Cerebellar nuclear complex (tissue), 1 donor: ENCODE measurements at places on chromosomes 11 and 22.

- DNase-seq, result no peak
Observed at GRCh38 chr11:116224889-116225200, 547.9 kb downstream of the BUD13 start.

DNA sequence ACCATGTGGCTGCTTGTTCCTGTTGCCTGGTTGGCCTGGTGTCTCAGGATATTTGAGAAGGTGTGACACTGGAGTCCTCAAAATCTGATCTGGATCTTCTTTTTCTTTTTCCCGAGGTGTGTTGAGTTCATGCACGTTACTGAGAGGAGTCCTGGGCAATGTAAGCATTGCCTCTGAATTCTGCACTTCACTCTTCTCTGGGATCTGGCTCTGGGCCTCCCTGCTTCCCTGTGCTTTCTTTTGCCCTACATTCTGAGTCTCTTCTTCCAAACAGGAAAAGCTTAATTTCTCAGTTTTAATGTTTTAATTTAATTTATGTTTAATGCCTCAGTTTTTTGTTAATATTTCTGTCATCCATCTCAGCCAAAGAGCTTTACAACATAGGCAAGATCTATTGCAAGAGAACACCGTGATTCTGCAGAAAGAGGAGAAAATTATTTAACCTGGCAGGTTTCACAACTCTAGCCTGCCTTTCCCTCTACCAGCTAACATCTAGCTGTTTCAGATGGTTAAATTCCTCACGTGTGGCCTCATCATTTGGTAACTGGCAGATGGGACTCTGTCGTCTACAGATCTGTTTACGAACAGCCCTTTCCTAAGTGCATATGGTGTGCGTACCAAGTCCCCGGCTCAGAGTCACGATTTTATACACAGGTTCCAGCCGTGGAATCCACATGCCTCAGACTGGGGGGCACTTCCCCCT, 24.7 kb downstream of the LDLRAD3 start:
- peak; percentile 33 for DNase-seq

- no peak for DNase-seq
Observed at GRCh38 chr22:25057013-25057881, 104.7 kb downstream of the KIAA1671 start.

- no peak for DNase-seq
Observed at GRCh38 chr11:12439615-12440014, 62.2 kb downstream of the PARVA start.

DNA sequence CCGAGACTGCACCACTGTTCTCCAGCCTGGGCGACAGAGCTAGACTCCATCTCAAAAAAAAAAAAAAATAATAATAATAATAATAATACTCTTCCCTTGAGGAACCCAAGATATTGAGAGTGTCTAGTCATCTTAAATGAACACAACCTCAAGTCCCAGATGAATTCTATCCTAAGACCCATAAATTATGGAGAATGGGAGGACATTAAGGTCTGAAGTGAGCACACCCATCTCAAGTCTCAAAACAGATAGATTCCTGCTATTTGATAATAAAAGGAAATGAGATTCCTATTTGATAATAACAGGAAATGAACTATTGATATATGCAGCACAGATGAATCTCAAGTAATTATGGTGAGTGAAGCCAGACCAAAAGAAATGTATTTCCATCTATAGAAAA, 51.5 kb downstream of the MAPK1 start:
- no peak for DNase-seq

GRCh38 chr11:79481795-79482194, 41.0 kb upstream of the TENM4 start:
- no peak for DNase-seq

DNA sequence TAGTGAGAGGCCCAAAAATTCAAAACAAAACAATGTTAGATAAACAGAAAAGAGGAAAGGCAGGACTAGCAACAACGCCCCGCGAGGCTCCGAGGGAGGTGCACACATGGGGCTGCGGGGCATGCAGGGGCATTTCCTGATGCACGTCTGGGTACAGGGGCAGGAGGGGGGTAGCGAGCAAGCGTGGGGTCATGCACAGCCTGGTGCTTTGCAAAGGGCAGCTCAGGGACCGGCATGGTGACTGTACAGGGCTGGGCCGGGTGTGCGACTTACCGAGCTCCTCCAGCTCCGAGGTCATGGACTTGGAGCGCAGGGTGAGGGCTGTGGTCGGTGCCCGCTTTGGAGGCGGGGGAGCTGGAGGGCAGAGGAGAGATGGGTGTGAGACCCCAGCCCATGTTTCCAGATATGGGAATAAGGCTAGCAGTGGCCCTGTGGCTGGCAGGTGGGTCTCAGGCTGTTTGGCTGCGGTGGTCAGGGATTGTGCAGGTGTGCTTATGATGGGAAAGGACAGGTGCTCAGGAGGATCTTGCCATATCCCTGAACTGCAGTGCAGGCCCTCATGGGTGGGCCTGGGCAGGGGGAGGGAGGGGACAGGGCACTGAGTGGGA, 103.7 kb downstream of the CTTN start:
- no peak for DNase-seq

DNA sequence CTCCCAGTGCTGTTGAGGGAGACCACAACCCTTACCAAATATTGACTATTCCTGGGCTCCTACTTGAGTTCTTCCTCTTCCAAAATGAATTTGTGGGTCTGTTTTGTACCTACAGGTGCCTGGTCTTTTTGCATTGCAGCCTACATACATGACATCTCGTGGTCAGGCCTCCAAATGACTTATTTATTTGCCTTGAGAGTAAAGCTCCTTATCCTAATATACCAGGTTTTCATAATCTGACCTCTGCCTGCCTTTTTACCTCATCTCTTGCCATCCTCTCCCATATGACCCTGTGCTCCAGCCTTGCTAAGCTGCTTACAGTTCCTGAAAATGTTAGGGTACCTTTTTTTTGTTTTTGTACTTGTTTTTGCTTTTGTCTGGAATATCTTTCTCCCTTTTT, 130.4 kb downstream of the UVRAG start:
- no peak for DNase-seq

- no peak for DNase-seq
Observed at GRCh38 chr11:6608726-6609501, 3.1 kb downstream of the TAF10 start.

DNA sequence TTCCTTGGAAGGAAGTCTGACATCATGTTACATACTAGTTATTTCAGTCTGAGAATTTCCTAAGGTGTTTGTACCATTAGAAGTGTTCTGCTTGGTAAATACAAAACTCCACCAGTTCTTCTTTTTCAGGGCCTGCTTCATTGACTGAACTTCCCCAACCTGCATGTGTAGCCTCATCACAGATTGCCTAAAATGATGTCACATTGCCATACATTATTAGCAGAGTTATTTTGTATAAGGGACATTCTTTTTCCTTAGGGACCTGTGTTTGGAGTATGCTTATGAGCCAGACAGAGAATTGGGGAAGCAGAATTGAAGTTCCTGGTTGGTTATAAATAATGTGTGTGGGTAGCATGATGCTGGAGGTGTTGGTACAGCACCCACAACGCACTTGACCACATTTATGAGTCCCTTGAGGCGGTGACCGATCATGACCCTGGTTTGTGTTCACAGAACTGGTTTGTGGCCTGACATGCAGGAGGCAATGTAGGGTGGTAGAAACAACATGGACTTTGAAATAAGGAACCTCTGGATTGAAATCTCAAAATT, 16.4 kb upstream of the MMP7 start:
- DNase-seq, result no peak

DNA sequence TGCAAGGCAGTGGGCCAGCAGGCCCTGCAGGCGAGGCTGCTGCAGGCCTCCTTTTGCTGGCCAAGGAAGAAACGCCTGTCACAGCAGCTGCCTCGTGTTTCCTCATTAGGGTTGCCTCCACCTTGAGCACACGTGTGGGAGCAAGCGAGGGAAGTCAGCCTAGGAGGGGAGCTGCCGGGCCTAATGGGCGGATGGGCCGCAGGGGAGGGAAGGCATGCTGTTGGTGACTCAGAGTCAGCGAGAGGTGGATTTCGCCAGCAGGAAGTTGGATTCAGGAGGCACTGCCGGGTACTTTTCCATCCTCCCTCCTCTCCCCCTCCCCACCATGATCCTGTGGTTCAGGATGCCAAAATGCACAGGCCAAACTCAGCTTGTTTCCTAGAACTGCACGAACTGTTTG, 498.7 kb downstream of the METTL15 start:
- no peak for DNase-seq

DNA sequence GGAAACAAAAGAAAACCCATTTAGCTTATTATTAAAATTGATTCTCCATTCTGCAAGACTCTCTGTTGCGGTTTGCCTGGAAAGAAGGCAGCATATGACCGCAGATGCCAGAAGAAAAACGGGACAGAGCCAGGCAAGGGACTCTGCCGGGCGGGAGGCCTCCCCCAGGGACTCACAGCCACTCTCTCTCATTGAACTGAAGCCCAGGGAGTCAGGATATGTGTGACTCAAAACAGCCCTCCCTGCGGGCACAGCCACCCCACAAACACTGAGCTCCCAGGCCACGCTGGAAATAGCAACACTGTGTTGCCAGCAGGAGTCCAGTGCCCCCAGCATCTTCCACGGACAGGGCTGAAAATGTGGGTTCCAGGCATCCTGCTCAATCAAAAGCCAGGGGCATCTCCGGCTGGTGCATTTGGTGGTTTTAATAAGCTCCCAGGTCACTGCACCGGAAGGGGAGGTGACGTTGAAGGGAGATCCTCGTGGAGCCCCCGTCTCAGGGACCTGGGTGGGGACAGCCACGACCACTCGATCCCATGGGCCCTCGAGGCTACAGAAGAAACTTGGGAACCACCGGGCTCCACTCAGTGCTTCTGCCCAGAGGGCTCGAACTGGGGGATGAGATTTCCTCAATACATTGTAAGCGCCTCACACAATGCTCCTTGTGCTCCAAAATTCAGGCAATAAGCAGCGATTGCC, 624.5 kb downstream of the TBC1D22A start:
- no peak for DNase-seq

GRCh38 chr11:118639899-118640298, 32.5 kb downstream of the PHLDB1 start:
- DNase-seq, result no peak
